Lung (tissue), 17 donors: ENCODE measurements at places on chromosomes 6 and 20. TPM values are rescaled to one million over a fixed set of nuclear protein-coding genes. Genes with fewer than 3 reads are reported as not detected.

GRCh38 chr6:278494-278893, 13.8 kb upstream of the DUSP22 start:
- no peak overlapping the region for H3K4me3 ChIP-seq
- H3K27me3 ChIP-seq, result no peaks in the 10 kb centered on the region
- no peak for DNase-seq
- no peaks in the 10 kb centered on the region for H3K4me1 ChIP-seq
- H3K36me3 ChIP-seq, result no peaks in the 10 kb centered on the region

GRCh38 chr20:10674684-10675449, 1.1 kb upstream of the JAG1 start:
- no peaks in the 10 kb centered on the region for H3K36me3 ChIP-seq
- H3K4me1 ChIP-seq, result peaks cover 31% of the 10 kb centered on the region
- H3K4me3 ChIP-seq, result peak overlapping the region; percentile 94
- H3K27ac ChIP-seq, result peak overlapping the region; percentile 97
- DNase-seq, result peak; percentile 89

DNA sequence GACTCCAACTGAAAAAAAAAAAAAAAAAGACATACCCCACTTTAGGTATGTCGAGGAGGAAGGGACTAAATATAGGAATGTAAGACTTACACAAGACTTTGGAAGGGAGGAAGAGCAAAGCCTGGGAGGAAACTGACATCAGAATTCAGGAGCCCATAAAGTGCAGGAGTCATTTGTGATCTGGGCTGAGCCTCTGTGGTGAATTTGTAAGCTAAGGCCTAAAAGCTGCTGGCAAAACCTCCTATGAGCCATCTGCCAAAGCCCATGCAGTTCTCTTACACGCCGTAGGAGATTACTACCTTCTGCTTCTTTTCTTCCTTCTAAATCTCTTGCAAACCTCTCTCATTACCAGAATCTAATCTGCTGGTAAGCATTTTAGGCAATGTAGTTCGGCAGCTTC, 52.0 kb upstream of the THEMIS start:
- DNase-seq, result no peak
- no peaks in the 10 kb centered on the region for H3K36me3 ChIP-seq
- peaks cover 30% of the 10 kb centered on the region for H3K27me3 ChIP-seq
- H3K4me1 ChIP-seq, result no peaks in the 10 kb centered on the region
- H3K27ac ChIP-seq, result no peak overlapping the region

DNA sequence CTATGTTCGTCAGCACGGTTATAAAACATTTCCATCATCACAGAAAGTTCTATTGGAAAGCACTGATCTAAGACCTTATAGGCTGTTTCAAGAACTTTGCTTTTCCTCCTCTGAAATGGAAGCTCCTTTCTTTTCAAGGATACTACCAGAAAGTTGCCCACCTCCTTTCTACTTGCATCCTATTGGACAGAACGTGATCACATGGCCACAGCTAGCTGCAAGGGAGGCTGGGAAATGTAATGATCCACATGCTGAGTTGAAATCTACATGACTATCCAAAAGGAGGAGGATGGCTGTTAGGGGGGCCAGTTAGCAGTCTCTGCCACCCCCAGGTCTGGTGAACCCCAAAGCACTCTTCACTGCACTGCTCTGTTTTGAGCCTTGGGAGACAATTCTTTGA, 3.3 kb downstream of the SFTA2 start:
- H3K27me3 ChIP-seq, result no peaks in the 10 kb centered on the region
- peak overlapping the region; percentile 34 for H3K27ac ChIP-seq
- no peak overlapping the region for H3K4me3 ChIP-seq
- peaks cover 5% of the 10 kb centered on the region for H3K36me3 ChIP-seq

- no peaks in the 10 kb centered on the region for H3K27me3 ChIP-seq
- no peaks in the 10 kb centered on the region for H3K36me3 ChIP-seq
- no peak overlapping the region for H3K27ac ChIP-seq
- no peak for DNase-seq
Observed at GRCh38 chr20:11820838-11821237, 96.9 kb upstream of the BTBD3 start.

GRCh38 chr6:41596096-41596685, 42.1 kb upstream of the MDFI start:
- peaks cover 46% of the 10 kb centered on the region for H3K36me3 ChIP-seq
- no peaks in the 10 kb centered on the region for H3K27me3 ChIP-seq
- DNase-seq, result no peak

- no peaks in the 10 kb centered on the region for H3K36me3 ChIP-seq
- no peak overlapping the region for H3K4me3 ChIP-seq
- peaks cover 23% of the 10 kb centered on the region for H3K4me1 ChIP-seq
- H3K27ac ChIP-seq, result peak overlapping the region; percentile 64
- no peaks in the 10 kb centered on the region for H3K27me3 ChIP-seq
- peak; percentile 60 for DNase-seq
Observed at GRCh38 chr6:143674483-143675381, 3.0 kb upstream of the PHACTR2 start.

DNA sequence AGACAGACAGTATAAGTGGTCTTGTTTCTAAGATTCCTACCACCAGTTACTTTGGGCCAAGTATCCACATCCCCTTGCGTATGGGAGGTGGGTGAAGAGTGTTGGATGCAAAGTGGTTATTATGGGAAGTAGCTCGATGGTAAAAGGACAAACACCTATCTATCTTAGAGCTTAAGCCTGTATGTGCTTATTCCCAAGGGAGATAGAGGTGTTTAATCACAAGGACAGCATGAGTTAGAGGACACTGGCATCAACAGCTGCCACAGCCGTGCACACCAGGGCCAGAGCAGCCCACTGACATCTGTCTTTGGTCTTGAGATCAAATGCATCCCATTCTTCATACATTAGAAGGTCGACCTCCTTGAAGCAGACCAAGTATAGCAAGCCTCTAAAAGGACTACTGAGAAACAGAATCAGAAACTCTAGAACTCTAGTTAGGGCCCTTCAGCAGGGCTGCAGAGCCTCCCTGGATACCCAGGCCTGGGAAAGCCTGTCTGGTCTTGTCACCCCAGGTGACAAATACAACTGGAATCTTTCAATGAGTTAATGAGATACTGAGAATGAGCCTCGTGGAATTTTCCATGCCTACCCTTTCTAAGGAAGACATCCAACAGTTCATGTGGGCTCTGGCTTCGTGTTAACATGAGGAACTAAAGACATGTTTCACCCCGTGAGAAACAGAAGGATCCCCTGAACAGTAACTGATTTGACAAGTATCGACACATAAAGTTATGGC, 28.7 kb downstream of the TXNDC5 start:
- H3K36me3 ChIP-seq, result peaks cover 51% of the 10 kb centered on the region
- peak overlapping the region; percentile 25 for H3K27ac ChIP-seq
- no peak overlapping the region for H3K4me3 ChIP-seq
- no peaks in the 10 kb centered on the region for H3K27me3 ChIP-seq

GRCh38 chr20:63009988-63010769, 3.4 kb upstream of the BHLHE23 start:
- DNase-seq, result no peak
- peaks cover 75% of the 10 kb centered on the region for H3K27me3 ChIP-seq
- no peak overlapping the region for H3K4me3 ChIP-seq

Gene GHRH
- total RNA-seq, result not detected

Gene ZSCAN31
- 10.7 TPM for total RNA-seq

Gene GGT7
- 22.7 TPM for total RNA-seq

Gene ZBP1
- total RNA-seq, result 3.0 TPM
